ENCODE measurements at places on chromosomes 3 and 15.

DNA sequence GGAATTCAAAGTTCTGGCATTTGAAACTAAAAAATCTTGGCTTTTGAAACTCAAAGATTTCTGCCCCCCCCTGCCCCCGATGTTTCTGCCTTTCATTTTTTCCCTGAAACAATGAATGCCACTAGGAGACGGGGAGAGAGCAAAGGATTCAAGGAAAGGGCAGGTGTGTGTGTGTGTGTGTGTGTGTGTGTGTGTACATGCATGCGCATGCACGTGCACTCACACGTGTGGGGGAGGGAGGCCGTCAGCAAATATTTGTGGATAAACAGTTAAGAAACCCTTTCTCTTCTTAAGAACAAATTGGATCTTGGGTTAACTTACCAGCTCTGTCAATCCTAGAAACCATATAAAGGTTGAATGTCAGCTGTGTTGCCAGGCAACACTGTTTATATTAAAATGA lies 29.2 kb upstream of the CCDC174 start:
- DNase-seq: no peak

- no peak for DNase-seq
Observed at GRCh38 chr3:143383421-143383820, 263.9 kb downstream of the CHST2 start.

GRCh38 chr3:25171118-25171807 lies 256.8 kb upstream of the RARB start:
- no peak for DNase-seq

- no peak for DNase-seq
Observed at GRCh38 chr3:14606669-14607339, 44.8 kb upstream of the CCDC174 start.

- DNase-seq: no peak
Observed at GRCh38 chr3:48119505-48120193, 68.6 kb downstream of the CDC25A start.

- no peak for DNase-seq
Observed at GRCh38 chr3:21056293-21056692, 694.7 kb downstream of the ZNF385D start.

DNA sequence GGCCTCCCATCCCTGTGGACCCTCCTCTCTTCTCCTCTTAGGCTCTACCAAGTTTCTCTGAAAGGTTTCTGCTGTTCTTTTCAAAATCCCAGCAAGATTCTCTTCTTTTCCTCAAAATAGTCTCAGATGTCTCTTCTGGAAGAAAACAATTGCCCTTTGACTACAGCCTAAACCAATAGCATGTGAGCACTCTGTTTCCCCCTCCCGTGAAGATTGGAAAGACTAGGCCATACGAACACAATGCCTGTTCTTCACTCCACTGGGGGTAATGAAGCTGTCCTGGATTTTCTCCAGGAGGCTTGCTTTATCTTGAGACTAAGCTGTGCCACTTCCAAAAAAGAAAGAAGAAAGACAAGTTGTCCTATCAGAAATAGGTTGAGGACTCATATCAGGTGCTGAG lies 178.7 kb upstream of the MCTP2 start:
- DNase-seq: no peak

GRCh38 chr3:126441256-126441880 lies 34.3 kb downstream of the ZXDC start:
- DNase-seq: no peak

DNA sequence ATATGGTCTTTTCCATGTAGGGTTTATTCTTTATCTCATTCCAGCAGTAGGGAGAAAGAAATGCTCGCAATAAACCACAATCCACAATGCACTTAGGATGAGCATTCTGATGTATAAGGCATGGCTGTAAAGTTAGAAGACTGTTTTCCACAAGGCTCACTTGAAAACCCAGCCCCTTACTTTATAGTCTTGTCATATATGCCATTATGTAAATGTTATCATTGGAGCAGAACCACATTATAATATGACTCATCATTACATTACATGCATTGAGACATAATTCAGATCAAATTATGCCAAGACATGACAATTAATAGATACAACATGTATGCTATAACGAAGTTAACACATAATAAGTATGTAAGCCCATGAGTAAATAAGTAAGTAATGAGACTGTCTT lies 348.1 kb downstream of the LSAMP start:
- no peak for DNase-seq

DNA sequence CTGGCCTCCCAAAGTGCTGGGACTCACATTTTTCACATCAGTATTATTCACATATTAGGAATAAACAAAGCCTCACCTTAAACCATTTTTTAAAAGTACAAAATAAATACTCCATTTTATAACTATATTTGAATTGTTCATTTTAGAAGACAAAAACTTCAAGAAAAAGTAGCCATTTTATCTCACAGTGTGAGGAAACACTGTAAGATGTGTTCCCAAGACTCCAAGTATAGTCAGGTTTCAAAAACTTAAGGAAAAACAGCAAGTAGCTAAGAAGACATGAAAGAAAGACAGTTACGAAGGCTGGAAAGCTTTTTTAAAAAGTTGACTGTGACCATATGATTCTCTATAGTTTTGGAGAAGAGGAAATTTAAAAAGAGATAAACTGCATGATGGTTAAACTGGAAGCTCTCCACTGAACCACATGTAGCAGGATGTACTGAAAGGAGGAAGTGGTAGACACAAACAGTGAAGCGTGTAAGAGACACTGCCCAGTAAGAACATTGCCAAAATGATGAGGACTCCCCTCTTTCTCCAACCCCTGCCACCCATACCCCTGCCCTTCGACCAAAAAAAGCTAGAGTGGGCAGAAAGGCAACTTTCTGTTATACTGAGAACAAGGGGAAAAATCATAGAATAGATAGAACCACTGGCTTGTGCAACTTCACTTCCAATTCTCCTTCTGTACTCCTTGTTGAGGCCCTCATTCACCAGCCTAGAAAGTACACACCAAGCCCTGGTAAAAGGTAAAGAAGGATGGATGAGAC lies 6.2 kb upstream of the TMF1 start:
- DNase-seq: no peak

DNA sequence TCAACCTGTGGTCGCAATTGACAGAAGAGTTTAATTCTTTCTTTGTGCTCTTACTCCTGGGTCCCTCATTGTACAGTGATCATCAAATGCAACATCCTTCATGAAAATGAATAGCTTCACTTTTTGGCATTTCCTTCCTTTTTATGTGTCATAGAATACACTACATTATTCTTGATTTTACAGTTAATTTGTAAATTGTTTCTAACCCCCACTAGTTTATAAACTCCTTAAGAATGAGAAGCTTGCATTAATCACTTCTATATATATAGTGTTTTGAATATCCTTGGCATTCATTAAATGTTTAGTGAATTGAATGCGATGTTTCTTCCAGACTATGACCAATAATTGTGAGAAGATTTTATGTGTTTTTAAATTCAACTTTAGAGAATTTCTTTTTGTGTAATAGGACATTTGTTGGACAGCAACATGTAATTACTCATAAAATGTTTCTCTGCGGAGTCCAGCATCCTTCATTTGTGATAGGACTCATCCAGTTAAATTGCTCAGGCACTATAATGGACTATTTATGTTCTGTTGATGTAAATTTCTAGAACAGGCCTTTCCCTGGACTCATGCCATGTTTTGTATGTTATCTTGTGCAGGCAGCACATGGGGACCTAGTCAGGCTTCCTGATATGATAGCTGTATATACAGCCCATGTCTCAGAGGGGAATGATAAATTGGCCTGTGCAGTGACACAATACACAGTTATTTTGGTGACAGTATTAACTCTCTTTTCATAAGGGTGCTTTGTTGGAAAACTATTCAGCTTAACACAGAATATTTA lies 51.3 kb downstream of the MBNL1 start:
- no peak for DNase-seq

- DNase-seq: no peak
Observed at GRCh38 chr3:50388016-50388719, 28.8 kb upstream of the TMEM115 start.

GRCh38 chr3:74862476-74862875 lies 248.0 kb upstream of the CNTN3 start:
- no peak for DNase-seq

- no peak for DNase-seq
Observed at GRCh38 chr3:37219266-37219665, 44.9 kb upstream of the LRRFIP2 start.

DNA sequence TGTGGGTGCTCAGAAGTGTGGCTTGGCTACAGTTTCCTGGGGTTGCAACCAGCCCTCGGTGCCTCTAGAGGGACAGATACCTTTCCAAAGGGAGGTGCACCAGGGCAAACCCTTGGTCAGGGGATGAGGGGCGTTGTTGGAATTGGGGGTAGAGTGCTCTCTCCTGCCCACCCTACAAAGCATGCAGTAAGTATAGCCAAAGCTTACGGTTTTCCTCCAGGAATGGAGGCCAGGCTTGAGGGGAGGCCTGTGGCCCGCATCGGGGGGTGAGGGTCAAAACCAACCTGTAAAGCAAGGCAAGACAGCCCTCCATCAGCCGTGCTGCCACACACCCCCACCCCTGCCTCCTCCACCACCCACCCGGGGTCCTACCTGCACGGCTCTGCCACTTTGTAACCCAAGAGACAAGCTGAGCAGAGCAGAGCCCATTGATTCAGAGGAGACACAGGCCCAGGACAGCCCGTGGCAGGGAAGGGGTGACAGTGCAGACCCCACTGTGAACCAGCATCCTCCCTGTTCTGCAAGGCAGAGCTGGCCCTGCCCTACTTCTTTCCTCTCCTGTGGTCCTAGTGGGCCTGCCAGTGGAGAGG lies 41.5 kb downstream of the TLE3 start:
- no peak for DNase-seq

GRCh38 chr3:143859465-143860203 lies 11.4 kb upstream of the SLC9A9 start:
- no peak for DNase-seq

DNA sequence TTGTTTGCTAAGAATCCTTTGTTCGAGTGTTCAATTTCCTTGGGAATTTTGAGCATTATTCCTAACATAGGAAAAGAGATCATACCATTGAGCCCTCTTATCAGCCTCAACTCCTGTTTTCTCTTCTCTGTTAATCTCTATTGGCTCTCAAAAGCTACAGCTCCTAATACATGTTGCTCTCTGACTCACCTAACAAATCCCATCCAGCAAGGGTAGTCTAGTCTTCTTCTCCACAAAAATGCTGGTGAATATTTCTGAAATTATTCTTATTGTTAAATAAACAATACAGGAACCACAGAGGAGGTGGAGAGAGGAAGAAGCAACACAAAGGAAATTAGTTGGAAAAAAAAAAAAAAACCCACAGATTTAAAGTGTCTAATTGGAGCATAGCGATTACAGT lies 325.8 kb upstream of the NAALADL2 start:
- no peak for DNase-seq

- no peak for DNase-seq
Observed at GRCh38 chr3:147832611-147833010, 423.4 kb downstream of the ZIC1 start.

GRCh38 chr3:187327845-187328244 lies 36.3 kb upstream of the MASP1 start:
- no peak for DNase-seq

DNA sequence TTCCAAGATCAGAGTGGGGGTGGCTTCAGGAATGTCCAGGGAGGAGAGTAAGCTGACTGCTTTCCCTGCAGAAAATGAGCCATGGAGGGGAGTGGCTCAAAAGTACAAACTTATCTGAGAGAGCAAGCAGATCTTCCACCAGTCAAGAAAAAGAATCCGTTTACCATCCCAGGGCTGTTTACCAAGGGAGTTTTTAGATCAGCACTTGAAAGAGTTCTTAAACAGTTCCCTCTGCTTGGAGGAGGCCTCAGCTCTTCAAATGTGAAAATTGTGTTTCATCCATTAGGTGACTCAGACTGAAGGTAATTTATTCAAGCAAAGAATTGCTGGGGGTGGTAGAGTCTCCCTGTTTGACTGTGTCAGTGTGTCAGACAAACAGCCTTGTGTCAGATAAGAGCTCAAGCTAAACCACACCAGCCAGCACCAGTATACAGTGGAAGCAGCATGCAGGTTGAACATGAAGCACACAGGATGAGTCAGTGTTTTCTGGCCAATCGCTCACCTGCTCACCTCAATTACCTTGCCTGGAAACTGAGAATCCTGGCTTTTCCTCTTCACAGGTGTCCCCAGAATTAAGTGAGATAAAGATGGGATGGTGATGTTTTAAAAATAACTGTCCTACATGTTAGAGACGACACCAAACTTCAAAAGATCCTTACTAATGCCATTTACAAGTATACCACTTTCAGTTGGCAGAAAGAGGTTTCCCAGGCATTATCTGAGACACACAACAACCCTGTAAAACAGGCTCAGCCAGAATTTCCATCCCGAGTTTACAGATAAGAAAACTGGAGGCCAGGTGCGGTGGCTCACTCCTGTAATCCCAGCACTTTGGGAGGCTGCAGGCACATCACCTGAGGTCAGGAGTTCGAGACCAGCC lies 21.7 kb downstream of the SH3BP5 start:
- DNase-seq: no peak

DNA sequence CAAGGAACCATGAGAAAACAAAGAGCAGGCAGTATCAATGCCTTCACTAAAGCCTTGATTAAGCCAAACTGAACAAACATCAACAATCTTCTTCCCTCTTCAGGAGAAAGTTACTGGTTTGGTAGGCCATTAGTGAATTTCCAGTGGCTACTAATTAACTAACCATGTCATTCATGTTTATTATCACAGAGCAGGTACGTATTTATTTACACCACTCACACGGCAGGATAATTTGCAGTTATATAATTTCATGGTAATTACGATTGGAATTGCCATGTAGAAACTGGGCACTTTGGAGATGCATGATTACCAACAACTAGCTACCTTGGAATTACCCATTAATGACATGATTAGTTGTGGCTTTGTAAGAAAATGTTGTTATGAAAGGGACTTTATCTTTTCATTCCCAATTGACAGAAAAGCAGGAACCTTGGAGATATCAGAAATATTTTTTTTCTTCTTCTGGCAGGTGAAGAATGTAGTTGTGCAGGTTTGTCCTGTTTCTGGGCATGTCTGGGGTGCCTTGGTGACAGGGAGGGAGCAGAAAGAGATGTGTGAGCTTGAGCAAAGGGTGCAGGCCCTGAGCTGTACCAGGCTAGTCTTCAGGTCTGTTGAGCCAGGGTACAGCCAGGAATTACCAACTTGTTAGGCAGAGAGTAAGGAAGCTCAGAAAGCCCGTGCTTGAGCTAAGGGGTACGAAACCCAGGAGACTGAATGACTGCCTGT lies 310.7 kb downstream of the RORA start:
- no peak for DNase-seq

DNA sequence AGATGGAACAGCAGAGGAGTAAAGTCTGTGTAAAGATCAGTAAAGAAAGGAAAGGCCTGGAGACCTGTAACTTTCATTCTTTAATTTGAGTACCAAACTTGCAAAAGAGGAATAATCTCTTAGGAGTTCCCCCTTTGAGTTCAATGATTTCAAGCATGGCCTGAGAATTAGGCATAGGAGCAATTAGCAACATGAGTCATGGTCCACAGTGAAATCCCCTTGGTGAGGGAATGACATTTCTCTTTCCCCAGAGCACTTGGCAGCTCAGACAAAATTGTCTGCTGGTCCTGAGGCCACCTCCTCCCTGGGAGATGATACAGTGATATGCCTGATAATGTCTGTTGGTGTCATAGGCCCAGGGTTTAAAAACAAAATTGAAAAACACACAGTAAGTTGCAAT lies 81.4 kb upstream of the CRBN start:
- DNase-seq: no peak

All from stimulated activated CD4-positive, alpha-beta T cell treated with anti-CD3 and anti-CD28 coated beads, TNF-alpha, amount 100 ng/mL, for 48 hours (primary cell).